ENCODE measurements at places on chromosomes 3 and 15.

DNA sequence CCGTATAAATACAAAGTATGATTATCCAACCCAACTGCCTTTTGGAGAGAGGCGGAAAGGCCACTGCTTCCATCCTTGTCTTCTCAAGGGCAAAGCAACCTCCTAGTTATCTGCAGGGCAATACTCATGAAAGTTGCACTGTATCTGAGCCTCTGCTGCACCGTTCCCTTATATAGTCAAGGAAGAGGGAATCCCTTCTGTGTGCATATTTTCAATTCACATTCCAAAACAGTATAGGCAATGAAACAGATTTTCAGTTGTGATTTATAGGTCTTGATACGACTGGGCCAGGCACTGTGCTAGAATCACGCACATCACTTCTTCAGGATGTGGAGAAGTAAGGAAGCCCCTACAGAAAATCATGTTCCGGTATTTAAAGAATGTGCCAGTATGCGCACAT lies 455.7 kb downstream of the FOXP1 start:
- DNase-seq, result no peak

DNA sequence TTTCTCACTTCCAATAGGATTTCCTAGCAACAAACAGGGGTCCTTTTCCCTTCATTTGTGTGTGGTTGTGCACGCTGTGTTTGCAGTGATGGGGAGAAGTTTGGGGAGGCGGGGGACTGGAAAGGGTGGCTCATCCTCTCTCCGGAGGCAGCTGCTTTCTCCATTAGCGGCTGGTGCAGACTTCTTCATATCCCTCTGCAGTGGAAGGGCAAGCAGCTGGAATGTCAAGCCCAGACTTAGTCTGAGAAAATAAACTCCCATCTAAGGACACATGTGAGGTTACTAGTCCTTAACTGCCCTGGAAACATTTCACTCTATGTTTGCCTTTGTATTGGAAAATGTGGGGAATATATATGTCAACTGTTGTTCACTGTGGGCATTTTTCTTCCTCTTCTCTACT lies 467.0 kb upstream of the RASGRP1 start:
- no peak for DNase-seq

GRCh38 chr15:48178648-48178931 lies 495 bp upstream of the MYEF2 start:
- no peak for DNase-seq

DNA sequence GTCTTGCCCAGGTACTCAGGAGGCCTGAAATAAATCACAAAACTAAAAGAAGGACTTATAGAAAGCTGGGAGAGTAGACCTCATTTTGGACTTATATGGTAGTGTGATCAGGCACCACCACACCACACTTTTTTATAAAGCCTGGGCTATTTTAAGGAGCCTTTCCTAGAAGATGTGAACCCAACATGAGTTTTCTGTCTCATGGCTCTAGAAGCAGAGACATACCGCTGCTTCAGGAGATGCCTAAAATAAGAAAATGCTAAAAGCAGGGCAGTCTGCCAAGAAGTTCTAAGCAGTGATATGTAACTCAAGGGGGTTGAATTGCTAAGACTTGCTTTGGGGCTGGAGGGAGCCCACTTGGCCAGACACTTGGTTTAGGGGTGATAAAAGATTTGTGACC lies 49.6 kb downstream of the SUMF1 start:
- DNase-seq, result no peak

GRCh38 chr15:42507514-42507913 lies 12.1 kb downstream of the SNAP23 start:
- no peak for DNase-seq

DNA sequence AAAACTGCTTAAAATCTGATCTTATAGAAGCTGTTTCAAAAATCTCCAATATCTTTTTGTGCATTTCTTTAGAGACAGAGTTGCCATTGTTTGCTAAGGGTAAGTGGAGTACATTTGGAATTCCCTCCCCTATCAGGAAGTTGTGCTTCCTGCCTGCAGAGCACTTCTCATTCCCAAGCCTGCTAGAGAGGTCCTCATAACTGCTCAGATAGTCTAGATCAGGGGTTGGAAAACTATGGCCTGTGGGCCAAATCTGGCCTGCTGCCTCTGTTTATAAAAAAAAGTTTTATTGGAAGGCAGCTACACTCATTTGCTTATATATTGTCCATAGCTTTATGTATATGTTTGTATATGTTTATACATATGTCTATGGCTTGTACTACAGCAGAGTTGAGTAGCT lies 333.7 kb upstream of the PROK2 start:
- DNase-seq, result no peak

- DNase-seq, result no peak
These were observed 255.2 kb downstream of the PDCD6IP start for GRCh38 chr3:34053626-34054025.

- no peak for DNase-seq
These were observed 17.6 kb downstream of the BHLHE40 start for GRCh38 chr3:4996771-4997291.

GRCh38 chr3:58679446-58679845 lies 12.9 kb upstream of the FAM3D start:
- no peak for DNase-seq

- no peak for DNase-seq
These were observed 156.7 kb downstream of the ANO10 start for GRCh38 chr3:43465109-43465508.

DNA sequence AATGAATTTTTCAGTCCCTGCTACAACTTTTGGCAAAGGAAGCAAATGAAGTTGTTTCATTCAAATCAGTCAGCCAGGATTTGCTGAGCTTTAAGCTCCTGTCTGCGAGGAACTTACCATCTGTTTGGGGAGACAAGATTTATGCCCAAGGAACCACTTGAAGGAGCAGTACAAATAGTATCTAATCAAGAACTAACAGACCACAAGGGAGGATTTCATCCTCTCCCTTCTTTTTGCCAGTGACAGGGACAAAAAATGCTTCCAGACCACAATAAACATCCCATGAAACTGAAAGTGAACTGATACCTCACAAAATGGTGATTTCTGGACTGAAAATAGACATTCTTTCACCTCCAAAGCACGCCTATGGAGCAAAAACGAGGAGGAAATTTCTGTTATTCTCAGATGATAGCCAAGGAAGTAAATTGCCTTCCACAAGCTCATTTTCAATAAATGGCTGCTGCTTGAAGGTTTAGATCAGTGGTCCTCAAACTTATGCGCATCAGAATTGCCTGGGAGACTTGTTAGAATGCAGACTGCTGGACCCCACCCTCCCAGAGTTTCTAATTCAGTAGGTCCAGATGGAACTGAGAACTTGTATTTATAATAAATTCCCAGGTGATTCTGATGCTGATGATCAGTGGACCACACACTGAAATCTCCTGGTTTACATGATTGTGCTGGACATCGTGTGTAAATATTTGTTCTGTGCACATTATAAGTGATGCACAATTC lies 202.4 kb upstream of the GADL1 start:
- DNase-seq, result no peak

DNA sequence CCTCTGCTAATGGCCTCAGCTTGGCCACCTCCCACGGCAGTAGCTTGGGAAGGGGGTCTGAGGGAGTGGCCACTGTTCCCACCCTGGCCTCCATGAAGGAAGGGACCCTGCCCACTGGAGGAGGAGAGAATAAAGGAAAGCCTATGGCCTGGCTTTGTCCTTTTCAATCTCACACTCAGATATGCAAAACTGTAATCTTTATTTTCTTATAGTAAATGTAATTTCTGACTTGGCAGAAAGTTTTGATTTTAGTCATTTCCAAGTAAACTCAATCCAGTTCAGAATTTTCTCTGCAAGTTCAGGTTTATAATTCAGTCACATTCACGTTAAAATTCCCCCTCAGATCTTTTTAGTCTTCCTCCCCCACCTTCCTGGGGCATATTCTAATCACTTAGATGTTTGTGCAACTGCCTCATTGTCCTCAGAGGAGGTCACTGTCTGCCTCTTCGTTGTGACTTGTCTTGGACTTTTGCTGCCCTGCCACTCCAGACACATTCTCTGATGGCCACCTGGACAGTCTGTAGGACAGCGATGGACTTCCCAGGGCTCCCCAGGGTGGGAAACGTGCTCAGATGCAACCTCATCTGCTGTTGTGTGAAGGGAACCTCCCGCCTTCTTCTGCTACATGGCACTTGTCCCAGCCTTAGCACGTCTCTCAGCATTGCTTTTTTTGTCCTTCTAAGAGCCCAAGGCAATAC lies 222.8 kb upstream of the TBL1XR1 start:
- DNase-seq, result no peak

GRCh38 chr3:44104668-44105321 lies 136.9 kb upstream of the TOPAZ1 start:
- no peak for DNase-seq

DNA sequence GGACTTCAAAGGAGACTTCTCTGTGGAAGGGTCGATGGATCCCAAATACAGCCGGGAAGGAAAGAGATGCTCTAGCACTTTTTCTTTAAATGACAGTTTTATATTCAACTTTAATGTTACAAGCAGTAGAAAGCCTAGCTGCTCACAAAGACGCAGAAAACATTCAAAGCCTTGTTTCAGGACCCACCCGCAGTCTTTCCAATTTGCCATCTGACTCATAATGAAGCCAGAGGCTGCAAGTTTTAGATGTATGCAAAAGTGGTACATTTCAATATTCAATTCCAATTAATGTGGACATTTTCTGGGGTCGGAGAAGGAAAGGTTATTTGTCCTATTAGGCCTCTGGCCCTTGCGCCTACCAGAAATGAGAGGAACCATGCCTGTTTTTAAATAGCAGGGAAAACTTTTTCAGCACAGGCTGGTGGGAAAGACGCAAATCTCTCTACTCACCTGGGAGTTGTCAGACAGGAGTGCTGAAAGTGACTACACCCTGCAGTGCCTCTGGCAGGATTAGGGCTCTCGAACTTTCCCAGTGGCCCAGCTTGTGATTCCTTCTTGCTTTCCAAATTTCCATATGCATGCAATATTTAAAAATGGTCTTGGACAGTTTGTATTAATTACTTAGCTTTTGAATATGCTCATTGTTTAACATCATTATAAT lies 117.4 kb upstream of the MBNL1 start:
- no peak for DNase-seq

GRCh38 chr3:53524566-53524965 lies 30.2 kb downstream of the CACNA1D start:
- no peak for DNase-seq

- no peak for DNase-seq
These were observed 8.0 kb downstream of the NISCH start for GRCh38 chr3:52463416-52463815.

DNA sequence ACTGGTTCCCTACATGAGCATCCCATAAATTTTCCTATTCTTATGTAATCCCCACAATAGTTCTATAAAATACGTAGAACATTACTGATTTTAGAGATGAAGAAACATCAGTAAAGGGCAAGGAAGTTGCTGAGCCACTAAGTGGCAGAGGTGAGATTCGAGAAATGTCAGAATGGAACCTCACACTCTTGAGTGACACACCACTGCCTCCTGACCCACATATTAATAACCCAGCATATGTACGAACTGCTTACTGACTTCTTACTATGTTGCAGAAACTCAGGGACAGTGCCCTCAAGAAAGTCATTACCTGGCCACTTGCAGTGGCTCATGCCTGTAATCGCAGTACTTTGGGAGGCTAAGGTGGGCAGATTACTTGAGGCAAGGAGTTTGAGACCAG lies 1022.4 kb downstream of the FHIT start:
- DNase-seq, result no peak

- DNase-seq, result no peak
These were observed 40.9 kb downstream of the GNB4 start for GRCh38 chr3:179410331-179410730.

DNA sequence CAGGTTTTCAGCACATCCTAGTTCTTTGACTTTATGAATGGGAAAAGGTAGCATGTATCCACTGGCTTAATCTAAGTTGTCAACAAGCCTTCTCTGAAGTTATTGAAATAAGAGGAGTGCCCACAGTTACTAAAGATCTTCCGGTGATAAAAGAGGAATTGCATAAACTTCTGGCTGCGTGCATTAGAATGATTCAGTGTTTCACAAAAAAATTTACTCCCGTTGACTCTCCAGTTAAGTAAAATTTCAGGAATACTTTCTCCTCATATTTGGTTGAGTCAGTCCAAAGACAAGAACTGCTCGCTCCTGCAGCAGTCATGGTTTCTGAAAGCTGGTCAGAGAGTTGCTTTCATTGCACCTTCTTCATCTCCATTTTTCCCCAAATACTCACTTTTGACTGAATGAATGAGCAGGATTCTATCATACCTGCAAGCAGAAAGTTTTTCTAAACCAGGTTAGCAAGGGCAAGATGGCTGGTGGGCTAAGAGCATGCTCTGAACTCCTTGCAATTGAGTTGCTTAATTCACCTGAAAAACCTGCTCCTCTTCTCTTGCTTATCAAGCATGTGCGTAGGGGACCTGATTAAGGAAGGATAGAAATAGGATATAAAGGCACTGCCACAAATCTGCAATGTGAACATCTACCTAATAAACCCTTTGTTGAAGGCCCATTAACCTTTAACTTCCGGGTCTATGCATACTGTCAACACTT lies 64.2 kb upstream of the TIMP4 start:
- DNase-seq, result no peak

DNA sequence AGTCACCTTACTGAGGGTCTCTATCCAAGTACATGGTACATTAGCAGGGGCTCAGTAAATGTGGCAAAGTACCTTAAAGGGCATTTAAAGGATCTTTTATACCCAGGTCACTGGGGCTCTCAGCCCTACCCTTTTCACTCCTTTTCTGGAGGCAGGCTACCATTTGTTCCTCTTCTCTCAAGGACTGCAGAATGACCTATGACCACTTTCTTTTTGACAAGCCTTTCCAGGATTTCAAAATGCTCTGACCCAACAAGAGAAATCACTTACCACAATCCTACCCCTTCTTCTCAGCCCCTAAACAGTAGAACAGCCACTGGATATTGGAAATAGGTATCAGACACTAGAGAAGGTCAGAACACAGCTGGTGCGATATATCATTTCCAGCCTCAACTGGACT lies 221.8 kb upstream of the TPRG1 start:
- DNase-seq, result no peak

- no peak for DNase-seq
These were observed 271.6 kb upstream of the ZPLD1 start for GRCh38 chr3:102163039-102163817.

DNA sequence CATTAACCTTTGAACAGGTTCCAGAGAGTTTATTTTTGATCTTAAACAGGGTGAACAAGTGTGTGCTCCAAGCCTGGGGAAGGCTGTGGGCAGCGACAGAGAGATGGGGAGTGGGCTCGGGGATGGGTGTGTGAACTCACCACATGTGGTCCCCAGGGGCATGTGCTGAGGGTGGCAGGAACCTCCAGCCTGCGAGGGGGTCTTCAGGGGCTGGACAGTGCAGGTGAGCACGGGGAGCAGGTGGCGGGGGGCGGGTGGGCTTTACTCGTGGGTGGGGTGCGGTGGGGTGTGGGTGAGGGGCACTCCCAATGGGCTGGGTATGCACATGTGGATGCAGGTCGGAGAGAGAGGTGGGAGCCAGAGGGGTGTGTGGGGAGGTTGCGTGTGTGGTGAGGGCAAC lies 9.6 kb upstream of the NTRK3 start:
- no peak for DNase-seq

- DNase-seq, result no peak
These were observed 215.7 kb downstream of the POLQ start for GRCh38 chr3:121330118-121330517.

DNA sequence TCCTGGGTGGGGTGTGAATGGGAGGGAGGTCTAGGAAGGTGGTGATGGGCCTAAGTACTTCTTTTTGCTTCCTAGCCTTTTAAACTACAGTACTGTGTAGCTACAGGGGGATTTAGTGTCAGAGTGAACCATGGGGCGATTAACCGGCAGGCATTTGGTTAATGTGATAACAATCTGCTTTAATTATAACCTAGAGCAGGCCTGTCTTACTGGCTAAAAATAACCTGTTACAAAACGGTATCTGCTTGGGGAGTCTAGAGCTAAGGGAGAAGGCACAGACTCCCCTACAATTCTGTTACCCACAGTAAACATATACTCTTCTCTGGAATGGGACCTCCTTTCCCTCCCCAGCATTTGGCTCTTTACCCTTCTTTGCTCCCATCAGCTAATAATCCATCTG lies 85.4 kb downstream of the RBPMS2 start:
- no peak for DNase-seq

All from NCI-H2081 (cell line).